Tongue (tissue), 3 donors: ENCODE measurements at places on chromosomes 12 and 14.

GRCh38 chr14:29205658-29206057, 439.1 kb downstream of the FOXG1 start:
- DNase-seq: no peak

DNA sequence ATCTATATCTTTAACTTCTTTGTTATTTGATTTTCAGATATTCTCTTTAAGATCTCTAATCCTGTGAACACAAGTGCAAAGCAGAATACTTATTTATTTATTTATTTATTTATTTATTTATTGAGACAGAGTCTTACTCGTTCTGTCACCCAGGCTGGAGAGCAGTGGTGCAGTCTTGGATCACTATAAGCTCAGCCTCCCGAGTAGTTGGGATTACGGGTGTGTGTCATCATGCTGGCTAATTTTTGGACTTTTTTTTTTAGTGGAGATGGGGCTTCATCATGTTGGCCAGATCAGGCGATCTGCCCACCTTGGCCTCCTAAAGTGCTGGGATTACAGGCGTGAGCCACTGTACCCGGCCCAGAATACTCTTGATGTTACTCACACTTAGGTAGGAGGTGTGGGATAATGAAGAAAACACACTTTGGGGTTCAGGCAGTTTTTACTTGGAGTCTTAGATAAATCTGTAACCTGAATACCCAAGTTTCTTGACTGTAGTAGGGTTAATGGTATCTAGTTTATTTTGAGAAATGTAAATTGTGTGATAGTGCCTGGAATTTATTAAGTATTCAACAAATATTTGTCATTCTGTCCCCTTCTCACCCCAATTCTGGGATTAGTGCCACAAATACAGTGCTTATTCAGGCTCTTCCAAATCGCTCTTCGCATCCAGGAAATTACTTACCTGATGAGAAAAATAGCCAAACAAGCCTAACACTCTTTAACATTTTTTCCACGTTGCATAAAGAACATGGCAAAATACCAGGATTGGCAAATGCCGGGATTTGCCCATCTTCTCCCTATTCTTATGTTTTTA, 33.0 kb downstream of the METAP2 start:
- no peak for DNase-seq

DNA sequence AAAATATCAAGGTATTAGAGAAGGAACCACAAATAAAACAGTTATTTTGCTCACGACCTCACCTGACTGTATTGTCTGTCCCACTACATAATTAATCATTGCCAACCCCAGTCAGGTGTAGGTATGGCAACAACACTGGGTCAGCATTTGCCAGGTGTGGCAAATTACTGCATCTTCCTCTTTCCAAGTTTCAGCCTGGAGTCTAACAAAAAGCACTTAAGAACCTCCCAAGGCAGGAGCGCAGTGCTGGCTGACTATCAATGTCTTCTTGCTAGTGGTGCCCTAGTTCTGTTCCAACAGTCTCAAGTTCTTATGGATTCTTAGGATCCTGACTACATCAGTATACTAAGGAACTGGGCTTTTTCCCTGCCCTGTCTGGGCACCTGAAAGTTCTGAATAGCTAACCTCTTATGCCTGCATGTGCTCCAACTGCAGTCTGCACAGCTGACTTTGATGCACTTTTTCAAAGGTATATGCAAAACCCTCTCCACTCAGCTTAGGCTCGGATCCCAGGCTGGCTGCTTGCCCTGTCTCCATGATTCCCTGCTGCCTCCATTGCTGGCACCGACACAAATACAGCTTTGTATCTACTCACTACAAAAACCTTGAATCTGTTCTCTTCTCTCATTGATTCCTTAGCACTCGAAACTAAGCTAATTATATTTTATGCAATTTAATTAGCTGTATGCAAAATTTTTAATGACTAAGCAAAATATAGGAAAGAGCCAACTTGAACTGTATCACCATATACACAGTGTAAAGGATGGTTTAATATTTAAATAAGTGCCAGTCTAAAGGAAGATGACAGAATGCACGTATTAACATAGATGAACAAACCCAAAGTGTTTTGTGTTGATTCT, 113.3 kb downstream of the PRKD1 start:
- peak; percentile 80 for DNase-seq

DNA sequence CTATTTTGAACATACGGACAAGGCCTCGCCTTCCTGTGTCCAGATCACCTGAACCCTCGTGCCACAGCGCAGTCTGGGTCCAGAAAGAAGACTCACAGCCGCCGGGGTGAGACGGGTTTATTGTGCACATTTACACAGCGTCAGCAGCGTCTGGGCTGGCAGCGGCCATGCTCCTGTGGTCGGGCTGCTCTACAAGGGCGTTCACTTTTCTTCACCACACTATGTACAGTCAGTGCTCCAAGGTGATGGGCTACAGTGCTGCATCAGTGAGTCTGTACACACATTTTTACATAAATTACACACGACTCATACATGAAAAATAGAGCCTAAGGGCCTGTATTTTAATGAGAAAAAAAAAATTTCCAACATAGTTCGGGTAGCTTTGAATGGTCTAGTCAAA, 18.0 kb downstream of the ZFYVE21 start:
- DNase-seq: no peak

DNA sequence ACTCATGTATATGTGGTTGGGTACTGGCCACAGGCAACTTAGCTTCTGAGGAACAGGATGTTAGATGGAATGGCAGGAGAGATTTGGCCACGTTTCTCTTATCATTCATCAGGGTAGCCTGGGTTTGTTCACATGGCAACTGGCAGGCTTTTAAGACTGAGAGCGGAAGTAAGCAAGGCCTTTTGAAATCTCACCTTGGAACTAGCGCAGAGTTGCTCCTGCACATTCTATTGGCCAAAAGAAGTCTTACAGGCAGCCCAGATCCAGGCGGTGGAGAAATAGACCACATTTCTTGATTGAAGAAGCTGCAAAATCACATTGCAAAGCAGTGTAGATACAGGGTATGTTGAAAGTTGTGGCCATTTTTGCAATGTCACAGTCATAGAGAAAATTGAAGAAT, 3.7 kb downstream of the CLEC4A start:
- DNase-seq: no peak

- DNase-seq: no peak
Observed at GRCh38 chr12:32134101-32134888, 27.6 kb downstream of the BICD1 start.

GRCh38 chr14:92670160-92670559, 78.3 kb downstream of the LGMN start:
- DNase-seq: peak; percentile 88

DNA sequence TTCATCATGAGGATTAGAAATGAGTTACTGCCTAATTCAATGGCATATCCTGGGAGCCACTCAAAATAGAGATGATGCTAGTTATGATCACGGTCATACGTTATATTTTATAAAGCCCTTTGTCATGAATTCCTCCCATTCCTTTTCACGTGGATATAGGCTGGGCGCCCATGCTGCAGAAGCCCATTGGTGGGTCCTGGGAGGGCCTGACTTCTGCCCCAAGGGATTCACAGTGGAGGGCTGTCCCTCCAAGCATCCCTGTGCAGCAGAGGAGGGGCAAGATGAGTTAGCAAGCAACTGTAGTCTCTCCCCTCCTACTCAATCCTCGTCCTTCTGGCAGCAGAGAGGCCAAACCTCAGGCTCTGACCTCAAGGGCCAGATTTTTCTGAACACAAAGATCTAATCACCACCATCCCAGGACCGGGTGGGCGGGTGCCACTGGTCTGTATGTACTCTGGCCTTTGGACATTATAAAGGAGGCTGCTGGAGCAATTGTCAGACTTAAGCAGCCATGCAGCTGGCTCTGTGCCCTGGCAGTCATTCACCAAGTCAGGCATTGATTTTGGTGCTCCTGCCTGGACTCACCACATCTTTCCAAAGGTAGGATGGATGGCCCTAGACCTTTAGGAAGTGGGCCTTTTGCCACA, 8.6 kb downstream of the GLTP start:
- no peak for DNase-seq

- DNase-seq: peak; percentile 50
Observed at GRCh38 chr12:8018666-8019581, 13.6 kb upstream of the FOXJ2 start.

- DNase-seq: peak; percentile 39
Observed at GRCh38 chr12:70645494-70646317, 8.5 kb upstream of the PTPRB start.

- DNase-seq: no peak
Observed at GRCh38 chr12:9372202-9372601, 164.0 kb upstream of the PZP start.

DNA sequence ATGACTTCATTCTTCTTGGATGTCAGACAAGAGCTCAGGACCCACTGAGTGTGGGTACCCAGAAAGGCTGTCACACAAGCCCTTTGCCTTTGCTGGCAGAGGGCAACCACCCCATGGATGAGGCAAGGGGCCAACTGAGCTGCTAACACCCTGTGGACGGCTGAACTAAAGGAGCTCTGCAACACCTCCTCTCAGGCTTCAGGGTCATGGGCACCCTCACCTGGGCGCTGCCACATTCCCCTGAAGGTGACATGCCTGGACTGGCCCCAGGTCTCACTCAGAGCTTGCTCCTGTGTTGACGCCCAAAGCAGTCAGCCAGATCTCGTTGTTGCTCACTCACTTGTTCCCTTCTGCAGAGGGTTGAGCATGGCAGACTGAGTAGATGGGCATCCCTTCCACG, 336.8 kb upstream of the TMEM132C start:
- no peak for DNase-seq

DNA sequence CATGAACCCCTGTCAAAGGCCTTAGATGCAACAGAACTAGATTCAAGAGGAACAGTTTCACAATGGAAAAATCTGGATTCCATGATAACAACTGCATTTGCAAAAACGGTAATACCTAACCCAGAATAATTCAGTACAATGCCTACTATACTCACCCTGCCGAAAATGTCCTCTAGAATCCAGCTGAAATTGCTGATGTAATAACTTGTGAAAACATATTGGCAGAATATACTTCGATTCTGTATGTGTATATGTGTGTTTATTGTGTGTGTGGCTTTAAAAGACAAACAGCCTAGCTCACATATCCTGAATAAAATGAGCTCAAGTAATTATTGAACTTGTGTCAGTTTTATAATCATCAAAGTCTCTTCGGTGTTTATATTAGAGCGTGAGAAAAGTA, 46.0 kb downstream of the PHLDA1 start:
- DNase-seq: no peak

DNA sequence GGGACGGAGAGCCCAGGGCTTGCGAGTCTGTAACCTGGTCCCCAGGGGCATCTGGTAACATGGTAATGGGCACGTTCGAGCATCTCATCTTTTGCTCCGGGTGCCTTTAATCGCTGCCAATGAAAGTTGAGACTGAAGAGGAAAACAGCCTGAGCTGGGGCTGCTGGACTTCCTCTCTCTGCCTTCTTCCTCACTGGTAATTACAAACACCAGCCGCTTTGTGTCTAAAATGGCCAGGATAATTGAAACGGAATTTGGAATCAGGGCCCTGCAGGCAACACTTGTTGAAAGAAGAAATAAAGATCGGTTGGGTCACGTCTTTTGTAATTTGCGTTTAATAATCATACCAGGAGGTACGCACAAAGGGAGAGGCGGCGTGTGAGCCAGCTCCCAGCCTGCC, 51.5 kb upstream of the GPATCH2L start:
- peak; percentile 56 for DNase-seq

DNA sequence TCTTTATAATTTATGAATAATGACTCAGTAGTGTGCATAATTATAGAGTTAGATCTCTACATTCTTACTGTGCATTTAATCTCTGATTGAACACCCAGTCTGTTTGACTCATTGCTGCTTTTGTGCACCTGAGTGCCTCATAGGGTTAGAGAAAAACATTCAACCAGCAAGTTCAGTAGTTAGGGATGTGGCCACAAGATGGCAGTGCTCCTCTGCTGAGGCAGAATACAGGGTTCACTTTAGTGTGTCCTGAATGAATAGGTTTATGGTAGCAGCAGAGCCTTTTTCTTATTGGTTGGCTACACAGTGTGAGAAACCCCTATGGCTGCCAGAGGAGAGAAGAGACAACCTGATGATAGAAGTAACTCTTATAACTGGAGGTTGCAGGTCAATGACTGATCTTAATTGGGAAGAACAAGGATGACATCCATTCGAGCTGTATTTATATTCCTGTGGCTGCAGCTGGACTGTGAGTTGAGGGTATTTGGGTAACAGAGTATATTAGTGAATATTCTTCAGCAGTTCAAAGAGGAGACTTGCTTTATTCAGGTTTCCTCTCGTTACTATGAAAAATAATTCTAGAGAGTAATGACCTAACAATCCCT, 194.9 kb upstream of the OR4E1 start:
- DNase-seq: peak; percentile 60

GRCh38 chr14:29061702-29062101, 295.1 kb downstream of the FOXG1 start:
- no peak for DNase-seq

- DNase-seq: no peak
Observed at GRCh38 chr14:34103176-34103575, 152.3 kb upstream of the EGLN3 start.

DNA sequence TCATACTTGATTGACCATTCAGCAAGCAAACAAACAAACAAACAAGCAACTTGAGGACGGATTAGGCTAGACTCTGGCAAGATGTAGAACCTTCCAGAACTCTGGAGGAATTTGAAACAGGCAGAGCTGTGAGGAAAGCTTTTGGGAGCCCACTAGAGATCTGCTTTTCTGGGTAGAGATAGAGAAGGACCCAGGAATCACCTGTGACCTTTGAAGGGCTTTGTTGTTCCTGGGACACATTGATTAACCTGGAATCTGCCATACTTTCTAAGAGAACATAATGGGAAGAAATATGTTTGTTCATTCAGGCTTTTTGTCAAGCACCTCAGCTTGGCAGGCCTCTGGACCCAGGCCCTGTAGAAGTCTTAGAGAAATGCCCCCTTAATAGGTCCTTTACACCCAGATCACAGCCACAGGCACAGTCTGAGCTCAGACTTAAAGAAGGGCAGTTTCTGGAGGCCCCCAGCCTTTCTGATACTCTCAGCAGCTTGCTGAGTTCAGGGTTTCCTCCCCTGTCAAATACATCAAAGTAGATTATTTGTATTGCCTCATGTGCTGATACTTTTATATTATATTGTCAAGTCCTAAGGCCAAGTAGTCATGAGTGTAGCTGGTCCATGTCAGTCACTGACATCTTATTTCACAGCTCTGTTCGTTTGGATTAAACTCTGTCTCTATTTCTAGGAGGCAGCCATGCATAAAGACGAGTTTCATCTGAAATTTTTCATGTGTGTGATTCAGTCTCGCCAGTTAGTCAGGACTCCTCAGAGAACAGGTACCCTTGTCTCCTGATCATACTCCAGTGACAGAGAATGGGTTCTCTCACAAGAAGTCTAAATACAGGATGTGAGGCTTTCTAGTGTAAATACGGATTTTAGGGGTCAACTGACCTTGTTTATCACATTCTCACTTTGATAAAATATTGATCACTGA, 1.1 kb upstream of the SENP1 start:
- DNase-seq: no peak

- DNase-seq: peak; percentile 27
Observed at GRCh38 chr14:22070119-22070982, 396.7 kb upstream of the OR4E1 start.

GRCh38 chr14:51652168-51653078, 713 bp downstream of the FRMD6 start:
- DNase-seq: no peak

- no peak for DNase-seq
Observed at GRCh38 chr12:56084958-56085543, 5.1 kb downstream of the ERBB3 start.
